CD8-positive, alpha-beta memory T cell (primary cell): ENCODE measurements at places on chromosomes 6 and 20. TPM values are rescaled to one million over a fixed set of nuclear protein-coding genes. Genes with fewer than 3 reads are reported as not detected.

GRCh38 chr6:81253821-81254220 is 498.7 kb downstream of the TENT5A start:
- no peak overlapping the region for H3K27ac ChIP-seq
- DNase-seq: no peak
- H3K4me1 ChIP-seq: no peaks in the 10 kb centered on the region
- H3K36me3 ChIP-seq: no peaks in the 10 kb centered on the region
- H3K27me3 ChIP-seq: no peaks in the 10 kb centered on the region

DNA sequence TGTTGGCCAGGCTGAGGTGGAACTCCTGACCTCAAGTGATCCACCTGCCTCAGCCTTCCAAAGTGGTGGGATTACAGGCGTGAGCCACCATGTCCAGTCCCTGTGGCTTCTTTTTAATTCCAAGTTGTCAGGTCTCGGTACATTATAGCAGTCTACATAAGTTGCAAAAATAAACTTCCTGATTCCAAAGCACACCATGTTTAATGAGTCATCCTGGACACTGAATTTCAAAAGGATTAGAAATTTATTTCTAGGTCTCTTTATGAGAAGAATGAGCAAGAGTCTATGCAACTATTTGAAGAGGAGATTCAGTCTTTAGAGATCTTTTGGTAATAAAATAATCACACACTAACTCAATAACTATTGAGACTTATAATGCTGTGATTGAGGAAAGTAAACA is 63.9 kb upstream of the MCHR2 start:
- H3K4me1 ChIP-seq: no peaks in the 10 kb centered on the region
- no peaks in the 10 kb centered on the region for H3K27me3 ChIP-seq
- H3K4me3 ChIP-seq: no peak overlapping the region
- no peak for DNase-seq

DNA sequence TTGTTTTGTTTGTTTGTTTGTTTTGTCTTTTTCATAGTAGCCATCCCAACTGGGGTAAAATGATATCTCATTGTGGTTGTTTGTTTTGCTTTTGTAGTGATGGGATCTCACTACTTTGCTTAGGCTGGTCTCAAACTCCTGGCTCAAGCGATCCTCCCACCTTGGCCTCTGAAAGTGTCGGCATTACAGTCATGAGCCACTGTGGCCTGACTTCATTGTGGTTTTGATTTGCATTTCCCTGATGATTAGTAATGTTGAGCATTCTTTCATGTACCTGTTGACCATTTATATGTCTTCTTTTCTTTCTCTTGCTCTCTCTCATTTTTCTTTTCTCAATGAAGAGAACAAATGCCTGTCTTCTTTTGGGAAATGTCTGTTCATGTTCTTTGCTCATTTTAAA is 30.8 kb upstream of the HLA-DOA start:
- no peaks in the 10 kb centered on the region for H3K36me3 ChIP-seq
- H3K4me1 ChIP-seq: no peaks in the 10 kb centered on the region
- H3K27me3 ChIP-seq: no peaks in the 10 kb centered on the region
- no peak overlapping the region for H3K27ac ChIP-seq
- no peak for DNase-seq

DNA sequence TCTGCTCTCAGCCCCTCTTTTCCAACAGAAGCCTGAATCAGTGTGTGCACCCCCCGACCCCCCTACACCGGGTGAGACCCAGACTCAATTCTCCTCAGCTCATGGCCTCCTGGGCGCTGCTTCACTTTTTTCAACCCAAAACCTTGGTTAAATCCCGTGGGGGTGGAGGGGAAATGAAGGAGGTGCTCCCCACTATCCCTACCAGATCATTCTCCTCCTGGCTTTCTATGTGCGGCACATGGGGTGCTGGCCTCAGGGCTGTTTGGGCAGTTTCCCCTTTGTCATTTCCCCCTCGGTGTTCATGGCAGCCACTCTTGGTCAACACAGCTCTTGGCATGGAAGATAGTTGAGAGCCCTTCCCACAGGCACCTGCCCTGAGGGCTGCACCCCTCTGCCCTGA is 4.6 kb downstream of the CST4 start:
- DNase-seq: no peak
- no peak overlapping the region for H3K27ac ChIP-seq
- H3K36me3 ChIP-seq: no peaks in the 10 kb centered on the region
- H3K4me1 ChIP-seq: no peaks in the 10 kb centered on the region
- H3K4me3 ChIP-seq: no peak overlapping the region

DNA sequence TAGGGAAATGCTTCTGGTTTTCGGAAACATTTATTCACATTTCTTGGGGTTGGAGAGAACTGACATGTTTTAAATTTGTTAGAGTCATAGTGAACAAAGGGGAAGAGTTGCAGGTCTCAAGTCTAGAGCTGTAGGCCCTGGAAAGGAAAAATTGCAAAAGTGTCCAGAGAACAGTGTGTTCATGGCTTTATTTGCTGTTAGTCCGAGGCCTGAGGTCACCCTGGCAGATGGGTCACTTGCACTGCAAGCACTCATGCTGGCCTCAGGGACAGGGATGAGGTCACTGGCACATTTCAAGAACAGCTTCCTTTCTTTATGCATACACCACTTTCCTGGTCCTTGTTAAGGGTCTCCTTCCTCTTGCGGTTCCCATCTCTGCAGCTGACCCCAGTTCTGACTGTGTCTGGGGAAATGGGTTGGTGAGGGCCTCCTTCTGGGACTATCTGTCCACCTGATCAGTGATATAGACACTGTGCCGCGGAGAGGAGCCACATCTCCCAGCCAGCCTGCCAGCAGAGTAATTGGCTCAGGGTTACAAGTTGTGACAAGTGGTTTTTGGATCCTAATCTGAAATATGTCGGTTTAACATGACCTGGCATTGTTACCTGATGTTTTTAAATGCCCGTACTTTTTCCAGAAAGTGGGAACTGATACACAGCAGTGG is 194.0 kb downstream of the EYA4 start:
- H3K27me3 ChIP-seq: no peaks in the 10 kb centered on the region
- no peaks in the 10 kb centered on the region for H3K36me3 ChIP-seq

GRCh38 chr6:11770546-11771466 is 7.8 kb downstream of the ADTRP start:
- H3K4me3 ChIP-seq: no peak overlapping the region
- H3K4me1 ChIP-seq: no peaks in the 10 kb centered on the region
- H3K27ac ChIP-seq: no peak overlapping the region
- no peaks in the 10 kb centered on the region for H3K27me3 ChIP-seq
- H3K36me3 ChIP-seq: no peaks in the 10 kb centered on the region

DNA sequence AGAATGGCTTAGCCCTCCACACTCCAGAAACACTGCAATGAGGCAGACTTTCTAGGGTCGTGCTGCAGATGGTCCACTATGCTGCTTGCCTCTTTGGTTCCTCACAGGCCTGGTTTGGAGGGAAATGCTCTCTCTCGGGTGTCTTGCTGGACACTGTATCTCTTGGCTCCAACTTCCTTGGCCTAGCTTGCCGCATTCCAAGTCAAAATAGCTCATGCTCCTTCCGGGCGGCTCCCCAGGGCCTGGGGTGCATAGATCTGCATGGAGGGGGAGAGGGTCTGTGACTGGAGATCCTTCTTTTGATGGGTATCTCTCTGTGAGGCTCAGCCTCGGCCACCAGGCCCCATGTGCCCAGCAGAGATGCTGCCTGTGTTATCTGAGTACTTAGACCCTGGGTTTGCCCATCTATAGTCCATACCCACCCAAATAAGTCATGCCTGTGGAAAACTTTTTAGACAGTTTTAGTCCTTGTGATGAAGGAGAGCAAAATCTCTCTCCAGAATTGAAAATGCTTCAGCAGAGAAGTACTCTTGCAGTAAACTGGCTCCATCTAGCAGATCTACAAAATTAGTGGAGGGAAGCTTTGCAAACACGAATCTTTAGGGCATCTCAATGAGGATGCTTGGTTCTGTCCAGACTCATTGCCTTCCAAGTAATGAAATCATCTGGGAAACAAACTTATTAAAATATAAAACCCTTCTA is 264.1 kb upstream of the RIN2 start:
- no peaks in the 10 kb centered on the region for H3K27me3 ChIP-seq
- H3K4me3 ChIP-seq: no peak overlapping the region
- no peak for DNase-seq

- no peak overlapping the region for H3K27ac ChIP-seq
- no peak for DNase-seq
- no peak overlapping the region for H3K4me3 ChIP-seq
- H3K4me1 ChIP-seq: no peaks in the 10 kb centered on the region
Observed at GRCh38 chr6:130239755-130240154, 17.0 kb upstream of the SAMD3 start.

GRCh38 chr6:48915591-48915990 is 547.5 kb downstream of the MMUT start:
- no peak overlapping the region for H3K27ac ChIP-seq
- no peaks in the 10 kb centered on the region for H3K27me3 ChIP-seq
- DNase-seq: no peak

DNA sequence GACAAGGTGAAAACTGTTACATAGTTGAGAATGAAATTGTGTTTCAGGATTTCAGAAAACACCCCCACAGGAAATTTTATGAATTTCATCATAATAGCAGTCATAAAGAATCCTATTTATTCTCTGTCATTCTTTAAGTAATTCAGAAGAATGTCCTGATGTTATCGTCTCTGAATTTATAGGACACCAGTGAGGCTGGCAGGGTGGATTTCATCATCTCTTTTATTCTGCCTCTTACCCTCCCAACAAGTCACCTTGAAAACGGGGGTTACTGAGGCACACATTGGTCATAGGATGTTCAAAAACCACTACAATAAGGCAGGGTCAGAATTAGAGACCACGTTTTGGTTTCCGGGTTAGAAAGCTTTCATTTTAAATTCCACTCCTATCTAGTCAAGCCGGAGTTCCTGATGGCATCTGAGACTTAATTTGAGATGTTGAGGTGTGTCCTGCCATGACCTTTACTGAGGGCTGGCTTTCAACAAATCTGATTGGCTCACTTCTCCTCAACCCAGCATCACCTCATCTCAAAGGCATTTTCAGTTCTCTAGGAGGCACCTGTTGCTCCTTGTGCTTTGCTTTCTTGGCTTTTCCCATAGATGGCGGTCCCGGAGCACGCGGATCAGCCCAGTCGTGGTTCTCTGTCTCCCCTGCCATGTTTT is 230.6 kb upstream of the SUPT3H start:
- no peaks in the 10 kb centered on the region for H3K27me3 ChIP-seq
- DNase-seq: no peak
- H3K4me3 ChIP-seq: no peak overlapping the region
- H3K27ac ChIP-seq: no peak overlapping the region

- no peak for DNase-seq
- no peaks in the 10 kb centered on the region for H3K4me1 ChIP-seq
- H3K4me3 ChIP-seq: no peak overlapping the region
Observed at GRCh38 chr6:94902974-94903628, 674.2 kb upstream of the MANEA start.

- H3K27ac ChIP-seq: no peak overlapping the region
- no peaks in the 10 kb centered on the region for H3K4me1 ChIP-seq
Observed at GRCh38 chr20:5342021-5342420, 25.3 kb upstream of the PROKR2 start.

DNA sequence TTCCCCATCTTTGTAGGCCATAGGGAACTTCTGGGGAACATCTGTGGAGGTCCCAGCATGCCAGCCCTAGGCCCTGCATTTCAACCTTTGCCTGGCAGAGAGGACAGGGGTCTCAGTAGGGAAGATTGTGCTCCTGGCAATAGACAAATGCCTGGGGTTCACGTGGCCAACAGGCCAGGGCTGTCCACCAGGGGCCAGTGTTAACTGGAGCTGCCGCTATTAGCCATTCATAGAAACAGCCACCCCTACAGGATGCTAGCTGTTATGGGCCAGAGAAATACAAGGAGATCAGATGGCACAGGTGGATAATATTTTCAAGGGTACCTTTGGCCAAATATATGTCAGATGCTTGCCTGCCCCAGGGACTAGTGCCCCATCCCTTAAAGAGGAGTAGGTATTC is 932.9 kb downstream of the QKI start:
- H3K4me3 ChIP-seq: no peak overlapping the region
- H3K27ac ChIP-seq: no peak overlapping the region
- H3K4me1 ChIP-seq: no peaks in the 10 kb centered on the region
- no peaks in the 10 kb centered on the region for H3K27me3 ChIP-seq
- no peak for DNase-seq
- H3K36me3 ChIP-seq: no peaks in the 10 kb centered on the region

DNA sequence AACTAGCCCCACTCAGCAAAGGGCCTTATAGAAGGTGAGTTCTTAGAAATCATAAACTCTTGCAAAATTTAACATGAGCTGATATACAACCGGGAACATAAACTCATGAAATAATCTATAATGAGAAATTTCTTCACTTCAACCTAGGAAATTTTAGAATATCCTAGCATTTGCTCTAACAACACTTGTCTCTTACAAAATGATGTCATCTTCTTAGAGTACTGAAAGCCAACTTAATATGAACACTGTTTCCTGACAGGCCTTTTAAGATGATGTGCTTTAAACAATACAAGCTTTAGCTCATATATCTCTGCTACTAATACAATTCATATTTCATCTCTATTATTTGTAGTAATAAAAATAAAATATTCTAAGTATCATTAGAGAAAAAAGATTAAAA is 932 bp downstream of the PACRG start:
- no peak overlapping the region for H3K27ac ChIP-seq
- H3K27me3 ChIP-seq: no peaks in the 10 kb centered on the region
- H3K4me1 ChIP-seq: peaks cover 12% of the 10 kb centered on the region

DNA sequence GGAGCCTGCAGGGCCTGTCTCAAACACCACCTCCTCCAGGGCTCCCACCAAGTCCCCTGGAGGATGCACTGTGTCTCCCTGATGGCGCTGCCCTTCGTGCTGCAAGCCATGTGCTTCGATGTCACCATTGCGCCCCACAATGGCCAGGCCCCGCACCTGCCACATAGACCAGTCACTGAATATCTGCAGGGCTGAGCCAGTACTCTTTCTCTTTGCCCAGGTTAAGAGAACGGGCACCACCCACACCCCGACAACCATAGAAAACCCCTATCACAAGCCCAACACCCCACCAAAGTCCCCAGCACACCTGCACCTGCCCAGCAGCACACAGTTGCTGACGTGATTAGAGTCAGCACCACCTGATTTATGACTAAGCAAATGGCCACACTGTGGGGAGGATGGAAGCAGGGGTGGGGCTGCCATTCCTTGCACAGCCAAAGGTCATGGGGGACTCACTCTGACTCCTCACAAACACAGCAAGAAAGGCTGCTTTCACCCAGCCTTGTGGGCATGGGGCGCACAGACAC is 104.3 kb downstream of the SLC23A2 start:
- no peaks in the 10 kb centered on the region for H3K4me1 ChIP-seq
- H3K27me3 ChIP-seq: no peaks in the 10 kb centered on the region
- H3K36me3 ChIP-seq: peaks cover 8% of the 10 kb centered on the region
- DNase-seq: no peak

HEBP2 gene
- 27.5 TPM for total RNA-seq

TSPYL4 gene
- total RNA-seq: 19.9 TPM

NOX3 gene
- total RNA-seq: not detected

ABCC10 gene
- total RNA-seq: 35.8 TPM

FAM83C gene
- total RNA-seq: not detected

STX11 gene
- 30.0 TPM for total RNA-seq

C6orf141 gene
- not detected for total RNA-seq

EDN1 gene
- not detected for total RNA-seq

APOBEC2 gene
- not detected for total RNA-seq

GJA10 gene
- total RNA-seq: not detected

ATP6V1G2 gene
- total RNA-seq: 2.0 TPM
